GM23248 (cell line): ENCODE measurements at places on chromosomes 4 and X. TPM values are rescaled to one million over a fixed set of nuclear protein-coding genes. Genes with fewer than 3 reads are reported as not detected.
A peak's percentile ranks its signal among the peaks of the same experiment; 100 is the strongest.

DNA sequence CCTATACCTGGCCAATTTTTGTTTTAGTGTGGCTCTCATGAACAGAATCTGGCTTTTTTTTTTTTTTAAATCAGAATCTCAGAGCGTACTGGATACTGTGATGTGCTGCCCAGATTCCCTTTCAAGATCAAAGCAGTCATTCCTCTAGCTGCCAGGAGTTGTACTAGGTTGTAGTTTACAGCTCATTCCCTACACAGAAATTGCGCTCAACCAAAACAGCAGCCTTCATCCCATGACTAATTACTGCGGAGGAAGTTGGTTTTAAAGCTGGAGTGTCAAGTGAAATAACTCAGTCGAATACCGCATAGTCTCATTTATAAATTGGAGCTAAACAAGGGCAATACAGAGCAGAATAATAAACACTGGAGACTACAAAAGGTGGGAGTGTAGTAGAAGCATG, 12.2 kb upstream of the TMPRSS11B start:
- no peak overlapping the region for H3K4me3 ChIP-seq
- H3K27me3 ChIP-seq, result no peaks in the 10 kb centered on the region; the same call in 1 of the 2 replicates
- H3K36me3 ChIP-seq, result no peaks in the 10 kb centered on the region
- DNase-seq, result no peak

DNA sequence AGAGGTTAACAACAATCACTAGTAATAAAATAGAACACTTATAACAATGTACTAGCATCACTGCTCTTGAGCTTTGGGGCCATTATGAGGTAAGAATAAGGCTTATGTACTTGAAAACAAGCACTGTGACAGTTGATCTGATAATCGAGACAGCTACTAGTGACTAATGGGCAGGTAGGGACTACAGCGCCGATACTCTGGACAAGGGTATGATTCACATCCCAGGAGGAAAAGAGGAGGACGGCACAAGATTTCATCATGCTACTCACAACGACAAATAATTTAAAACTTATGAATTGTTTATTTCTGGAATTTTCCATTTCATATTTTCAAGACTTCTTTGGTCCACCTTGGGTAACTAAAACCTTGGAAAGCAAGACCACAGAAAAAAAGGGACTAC, 62.3 kb downstream of the FAM184B start:
- DNase-seq, result no peak
- peaks cover 13% of the 10 kb centered on the region for H3K4me1 ChIP-seq
- H3K4me3 ChIP-seq, result no peak overlapping the region
- no peak overlapping the region for H3K27ac ChIP-seq
- H3K27me3 ChIP-seq, result no peaks in the 10 kb centered on the region; the same call in 1 of the 2 replicates
- H3K36me3 ChIP-seq, result no peaks in the 10 kb centered on the region

GRCh38 chrX:53445977-53446376, 11.8 kb upstream of the HSD17B10 start:
- no peaks in the 10 kb centered on the region for H3K27me3 ChIP-seq
- no peak overlapping the region for H3K4me3 ChIP-seq
- H3K4me1 ChIP-seq, result peaks cover 8% of the 10 kb centered on the region
- peak; percentile 33 for DNase-seq
- no peaks in the 10 kb centered on the region for H3K36me3 ChIP-seq

DNA sequence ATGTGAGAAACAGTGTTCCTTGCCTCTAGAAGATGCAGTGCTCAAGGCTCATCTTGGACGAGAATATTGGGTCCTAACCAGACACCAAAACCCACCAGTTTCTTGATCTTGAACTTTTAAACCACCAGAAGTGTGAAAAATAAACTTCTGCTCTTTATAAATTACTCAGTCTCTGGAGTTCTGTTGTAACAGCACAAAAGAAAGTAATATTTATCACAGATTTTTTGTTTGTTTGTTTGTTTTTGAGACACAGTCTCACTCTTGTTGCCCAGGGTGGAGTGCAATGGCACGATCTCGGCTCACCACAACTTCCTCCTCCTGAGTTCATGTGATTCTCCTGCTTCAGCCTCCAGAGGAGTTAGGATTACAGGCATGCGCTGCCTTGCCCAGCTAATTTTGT, 371.1 kb upstream of the NDST4 start:
- no peak overlapping the region for H3K4me3 ChIP-seq
- H3K27me3 ChIP-seq, result no peaks in the 10 kb centered on the region
- no peaks in the 10 kb centered on the region for H3K36me3 ChIP-seq
- DNase-seq, result no peak
- no peaks in the 10 kb centered on the region for H3K4me1 ChIP-seq
- H3K27ac ChIP-seq, result no peak overlapping the region

DNA sequence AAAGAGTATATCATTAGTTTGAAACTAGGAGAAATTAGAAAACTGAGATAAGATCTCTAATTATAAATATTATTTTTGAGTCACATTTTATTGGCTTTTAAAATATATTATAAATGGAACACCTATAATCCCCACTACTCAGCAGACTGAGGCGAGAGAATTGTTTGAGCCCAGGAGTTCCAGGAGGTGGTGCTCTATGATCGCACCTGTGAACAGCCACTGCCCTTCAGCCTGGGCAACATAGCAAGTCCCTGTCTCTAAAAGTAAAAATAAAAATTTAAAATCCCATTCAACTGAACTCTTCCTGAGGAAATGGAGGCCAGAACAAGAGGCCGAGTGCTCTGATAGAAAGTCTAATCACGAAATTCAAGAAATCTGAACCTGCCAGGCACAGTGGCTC, 6.3 kb upstream of the C4orf36 start:
- H3K36me3 ChIP-seq, result no peaks in the 10 kb centered on the region
- H3K27me3 ChIP-seq, result no peaks in the 10 kb centered on the region
- DNase-seq, result no peak
- H3K4me3 ChIP-seq, result no peak overlapping the region
- H3K27ac ChIP-seq, result no peak overlapping the region
- H3K4me1 ChIP-seq, result peaks cover 7% of the 10 kb centered on the region; the same call in 1 of the 2 replicates

GRCh38 chr4:48963042-48963679, 22.9 kb upstream of the CWH43 start:
- no peak overlapping the region for H3K27ac ChIP-seq
- H3K4me1 ChIP-seq, result no peaks in the 10 kb centered on the region
- no peaks in the 10 kb centered on the region for H3K27me3 ChIP-seq
- H3K36me3 ChIP-seq, result no peaks in the 10 kb centered on the region
- no peak overlapping the region for H3K4me3 ChIP-seq

GRCh38 chr4:25827373-25827772, 35.4 kb downstream of the SEL1L3 start:
- DNase-seq, result no peak
- H3K27me3 ChIP-seq, result no peaks in the 10 kb centered on the region
- no peaks in the 10 kb centered on the region for H3K4me1 ChIP-seq
- H3K27ac ChIP-seq, result no peak overlapping the region
- H3K36me3 ChIP-seq, result no peaks in the 10 kb centered on the region

The PASD1 gene
- total RNA-seq, result not detected in 2 replicates

DNA sequence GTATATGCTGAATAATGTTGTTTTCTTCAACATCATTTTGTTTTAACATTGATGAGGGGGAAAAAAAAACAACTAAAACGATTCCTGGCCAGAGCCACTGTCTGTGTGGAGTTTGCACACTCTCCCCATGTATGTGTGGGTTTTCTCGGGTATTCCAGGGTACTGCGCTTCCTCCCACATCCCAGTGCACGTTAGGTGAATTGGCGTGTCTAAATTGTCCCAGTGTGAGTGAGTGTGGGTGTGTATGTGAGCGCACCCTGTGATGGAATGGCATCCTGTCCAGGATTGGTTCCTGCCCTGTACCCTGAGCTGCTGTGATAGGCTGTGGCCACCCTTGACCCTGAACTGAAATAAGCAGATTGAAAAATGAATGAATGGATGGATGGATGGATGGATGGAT, 2.4 kb upstream of the DLG3 start:
- no peak overlapping the region for H3K27ac ChIP-seq
- no peaks in the 10 kb centered on the region for H3K36me3 ChIP-seq
- H3K4me3 ChIP-seq, result no peak overlapping the region
- H3K4me1 ChIP-seq, result no peaks in the 10 kb centered on the region
- no peaks in the 10 kb centered on the region for H3K27me3 ChIP-seq

GRCh38 chr4:167787231-167787630, 305.1 kb upstream of the ANXA10 start:
- no peak overlapping the region for H3K27ac ChIP-seq
- H3K4me1 ChIP-seq, result no peaks in the 10 kb centered on the region
- DNase-seq, result peak; percentile 1
- no peaks in the 10 kb centered on the region for H3K36me3 ChIP-seq
- no peaks in the 10 kb centered on the region for H3K27me3 ChIP-seq
- H3K4me3 ChIP-seq, result no peak overlapping the region

DNA sequence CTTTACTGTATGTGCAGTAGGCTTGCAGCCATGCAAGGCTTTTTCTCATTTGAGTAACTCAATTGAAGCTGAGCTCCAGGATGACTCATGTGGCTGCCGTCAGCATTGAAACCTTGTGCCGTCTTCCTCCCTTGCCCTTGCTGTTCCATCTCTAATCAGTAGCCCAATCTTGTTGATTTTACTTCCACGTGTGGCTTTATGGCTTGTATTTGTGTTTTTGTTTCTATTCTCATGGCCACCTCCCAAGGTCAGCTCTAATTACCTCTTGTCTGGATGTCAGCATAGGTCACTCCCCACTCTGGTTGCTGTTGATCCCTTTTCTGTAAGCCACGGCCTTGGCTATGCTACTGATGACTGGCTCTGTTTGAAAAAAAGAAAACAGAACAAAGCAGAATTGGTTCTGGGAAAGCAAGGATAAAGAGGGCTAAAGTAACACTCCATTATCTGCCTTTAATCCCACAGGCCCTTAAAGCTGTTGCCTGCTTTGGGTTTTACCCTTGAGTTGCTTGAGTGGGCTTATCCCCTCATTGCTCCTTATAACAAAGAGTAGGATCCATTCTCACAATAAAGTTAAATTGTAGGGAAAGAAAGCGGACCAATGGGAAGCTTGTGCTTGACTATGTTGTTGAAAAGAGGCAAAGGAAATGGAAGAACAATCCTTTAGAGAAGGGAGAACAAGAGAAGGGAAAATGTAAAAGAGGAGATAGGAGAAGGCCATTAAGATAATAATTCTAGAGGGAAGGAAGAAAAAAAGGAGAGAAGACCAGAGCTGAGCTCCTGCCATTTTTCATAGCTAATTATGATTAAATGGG, 173.9 kb upstream of the PGRMC2 start:
- DNase-seq, result peak; percentile 93
- H3K27me3 ChIP-seq, result no peaks in the 10 kb centered on the region
- H3K36me3 ChIP-seq, result no peaks in the 10 kb centered on the region
- peaks cover 17% of the 10 kb centered on the region for H3K4me1 ChIP-seq

DNA sequence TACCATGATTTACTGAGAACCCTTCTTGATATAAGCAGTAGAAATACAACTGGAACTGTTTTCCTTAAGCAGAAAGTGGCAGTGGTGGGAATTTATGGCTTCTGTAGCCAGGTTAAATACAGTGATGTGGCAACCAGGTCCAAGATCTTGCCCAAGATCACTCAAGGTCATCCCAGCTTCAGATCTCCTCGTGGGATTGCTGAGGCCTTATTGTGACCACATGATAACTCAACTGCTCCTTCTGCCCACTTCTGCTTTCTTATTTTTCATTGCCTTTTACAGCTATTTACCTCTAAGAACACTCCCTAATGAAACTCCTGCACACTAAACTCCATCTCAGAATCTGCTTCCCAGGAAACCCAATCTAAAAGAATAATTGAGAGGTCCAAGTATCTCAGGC, 12.4 kb upstream of the CYBB start:
- no peak overlapping the region for H3K4me3 ChIP-seq
- no peak overlapping the region for H3K27ac ChIP-seq
- H3K4me1 ChIP-seq, result no peaks in the 10 kb centered on the region
- H3K27me3 ChIP-seq, result no peaks in the 10 kb centered on the region
- H3K36me3 ChIP-seq, result no peaks in the 10 kb centered on the region

GRCh38 chr4:80229590-80229989, 32.3 kb downstream of the PRDM8 start:
- DNase-seq, result no peak
- no peak overlapping the region for H3K4me3 ChIP-seq
- no peaks in the 10 kb centered on the region for H3K27me3 ChIP-seq
- H3K36me3 ChIP-seq, result no peaks in the 10 kb centered on the region
- no peak overlapping the region for H3K27ac ChIP-seq
- H3K4me1 ChIP-seq, result peaks cover 26% of the 10 kb centered on the region

GRCh38 chr4:172578712-172579111, 589.9 kb upstream of the GALNT7 start:
- H3K27ac ChIP-seq, result no peak overlapping the region
- no peaks in the 10 kb centered on the region for H3K36me3 ChIP-seq
- H3K27me3 ChIP-seq, result no peaks in the 10 kb centered on the region
- no peaks in the 10 kb centered on the region for H3K4me1 ChIP-seq
- no peak overlapping the region for H3K4me3 ChIP-seq

The MAGEA2B gene
- not detected in 2 replicates for total RNA-seq

The NDNF gene
- 1.9 and 3.4 TPM in 2 replicates for total RNA-seq

DNA sequence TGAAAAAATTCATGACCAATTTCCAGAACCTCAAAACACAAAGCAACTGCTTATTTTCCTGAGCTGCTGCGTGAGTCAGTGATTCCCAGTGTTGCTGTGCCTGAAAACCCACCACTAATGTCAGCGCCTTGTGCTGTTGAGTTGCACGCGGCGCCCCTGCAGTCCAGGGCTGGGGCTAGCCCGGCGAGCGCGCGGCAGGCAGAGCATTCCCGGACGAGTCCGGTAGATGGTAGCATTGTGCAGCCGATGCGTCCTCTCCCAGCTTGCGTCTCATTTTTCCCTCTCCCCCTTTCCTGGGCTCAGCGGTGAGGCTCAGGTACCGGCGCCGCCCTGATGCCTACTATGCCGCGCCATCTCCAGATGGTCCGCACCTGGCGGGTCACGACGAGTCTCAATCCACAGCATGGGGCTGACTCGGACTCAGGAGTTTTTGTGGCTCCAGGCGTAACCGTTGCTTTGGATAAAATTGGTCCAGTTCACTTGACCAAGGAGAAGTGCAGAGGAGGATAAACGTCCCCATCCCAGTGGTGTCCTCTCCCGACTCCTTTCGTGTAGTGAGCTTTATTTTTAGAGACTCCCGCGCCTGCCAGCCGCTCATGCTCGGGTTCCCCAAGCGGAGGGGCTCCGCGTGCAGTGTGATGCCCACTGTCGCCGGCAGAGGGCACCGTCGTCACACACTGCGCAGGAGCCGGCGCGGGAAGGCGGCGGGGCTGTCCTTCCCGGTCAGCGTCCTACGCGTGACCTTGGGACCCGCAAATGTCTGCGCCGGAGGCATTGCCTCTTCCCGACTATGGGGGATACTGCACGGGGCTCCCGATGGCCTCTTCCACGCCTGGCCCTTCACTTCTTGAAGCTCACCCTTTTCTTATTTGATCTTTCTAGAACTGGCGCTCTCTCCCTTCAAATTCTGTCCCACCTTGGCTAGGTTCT, 53.6 kb upstream of the IGFBP7 start:
- peak; percentile 90 for DNase-seq
- H3K27ac ChIP-seq, result no peak overlapping the region
- peaks cover 27% of the 10 kb centered on the region; the same call in 1 of the 2 replicates for H3K27me3 ChIP-seq
- peak overlapping the region; percentile 81 for H3K4me3 ChIP-seq
- no peaks in the 10 kb centered on the region for H3K36me3 ChIP-seq

- 0 out of 2 replicates have a peak, but pooled peaks cover 3% of the 10 kb centered on the region for H3K4me1 ChIP-seq
- H3K4me3 ChIP-seq, result no peak overlapping the region
- H3K36me3 ChIP-seq, result no peaks in the 10 kb centered on the region
Observed at GRCh38 chr4:152310257-152310656, 225.6 kb downstream of the FBXW7 start.

GRCh38 chr4:130043732-130044160, 947.8 kb downstream of the C4orf33 start:
- no peak overlapping the region for H3K27ac ChIP-seq
- no peaks in the 10 kb centered on the region for H3K36me3 ChIP-seq
- no peaks in the 10 kb centered on the region for H3K4me1 ChIP-seq
- DNase-seq, result no peak
- no peaks in the 10 kb centered on the region for H3K27me3 ChIP-seq
- no peak overlapping the region for H3K4me3 ChIP-seq
